H1 (cell line): ENCODE measurements at places on chromosomes 6 and 20. TPM values are rescaled to one million over a fixed set of nuclear protein-coding genes. Genes with fewer than 3 reads are reported as not detected.

Gene BPIFA2
- not detected in 2 replicates for polyA plus RNA-seq

DNA sequence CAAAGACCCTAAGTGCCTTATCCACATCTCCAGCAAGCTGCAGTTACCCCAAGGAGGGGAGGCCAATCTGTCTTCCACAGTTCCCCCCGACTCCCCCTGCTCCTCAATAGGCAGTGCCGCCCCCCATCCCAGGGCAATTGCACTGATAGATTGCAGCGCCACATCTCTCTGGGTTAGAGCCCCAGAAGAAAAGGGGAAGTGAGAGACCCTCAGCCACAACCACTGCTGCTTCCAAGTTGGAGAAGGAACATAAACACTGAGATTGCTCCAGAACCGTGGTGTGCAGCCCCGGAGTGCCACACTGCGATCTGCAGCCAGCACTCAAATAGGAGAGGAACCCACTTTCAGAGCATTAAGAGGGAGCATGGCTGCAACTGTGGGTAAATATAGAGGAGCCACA, 101.5 kb downstream of the RWDD2A start:
- no peak for DNase-seq

DNA sequence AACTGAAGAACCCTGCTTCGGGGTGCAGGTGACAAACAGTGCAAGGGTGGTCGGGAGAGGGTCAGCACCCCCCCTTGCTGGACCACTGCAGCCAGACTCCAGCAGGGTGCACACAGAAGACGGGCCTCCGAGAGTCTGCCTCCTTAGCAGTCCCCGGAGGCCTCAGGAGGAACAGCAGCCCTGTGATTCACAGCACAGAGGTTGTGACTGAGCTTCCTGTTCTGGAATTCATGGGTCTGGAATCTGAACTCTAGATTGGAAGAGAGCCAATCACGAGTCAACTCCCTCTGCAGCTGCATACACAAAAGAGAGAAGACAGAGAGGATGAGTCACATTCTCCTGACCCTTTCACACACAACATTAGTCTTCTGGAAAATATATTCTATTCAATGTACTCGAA, 249.0 kb upstream of the OPRM1 start:
- DNase-seq: no peak

GRCh38 chr6:47741807-47742206, 40.0 kb upstream of the OPN5 start:
- no peak for DNase-seq

DNA sequence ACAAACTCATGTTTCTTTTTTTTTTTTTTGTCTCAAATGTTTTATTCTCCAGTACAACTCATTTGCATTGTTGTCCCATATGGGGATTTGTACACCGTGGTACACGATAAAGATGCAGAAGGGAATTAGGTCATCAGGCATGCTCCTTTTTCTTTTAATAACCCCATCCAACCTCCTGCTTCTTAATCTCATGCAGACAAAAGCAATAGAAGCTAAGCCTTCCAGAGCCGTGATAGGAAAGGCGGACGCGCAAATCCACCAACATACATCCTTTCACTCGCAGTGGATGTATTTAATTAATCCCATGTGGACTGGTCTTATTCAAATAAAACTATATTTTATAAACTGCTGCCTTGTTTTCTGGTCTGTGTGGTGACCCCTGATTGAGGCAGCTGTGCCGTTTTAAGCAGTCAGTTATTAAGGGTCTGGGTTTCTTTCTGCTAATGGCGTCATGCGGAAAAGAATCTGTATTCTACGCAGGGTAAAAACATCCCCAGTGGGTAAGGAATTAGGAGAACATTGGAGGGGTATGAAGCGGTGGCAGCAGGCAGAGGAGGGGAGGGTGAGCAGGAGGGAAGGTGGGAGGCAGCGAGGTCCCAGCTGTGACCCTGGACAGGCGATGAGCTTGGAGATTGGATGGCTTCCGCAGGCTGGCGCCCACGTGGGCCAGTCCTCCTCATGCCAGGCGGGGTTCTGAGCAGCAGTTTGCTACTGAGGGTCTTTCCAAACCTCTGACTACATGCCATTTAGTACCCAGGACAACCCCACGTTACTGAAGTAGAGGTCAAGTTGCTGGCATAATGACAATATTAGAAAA, 172.8 kb downstream of the LINC00237 start:
- no peak for DNase-seq

GRCh38 chr6:40957616-40958492, 81.2 kb downstream of the UNC5CL start:
- DNase-seq: no peak

DNA sequence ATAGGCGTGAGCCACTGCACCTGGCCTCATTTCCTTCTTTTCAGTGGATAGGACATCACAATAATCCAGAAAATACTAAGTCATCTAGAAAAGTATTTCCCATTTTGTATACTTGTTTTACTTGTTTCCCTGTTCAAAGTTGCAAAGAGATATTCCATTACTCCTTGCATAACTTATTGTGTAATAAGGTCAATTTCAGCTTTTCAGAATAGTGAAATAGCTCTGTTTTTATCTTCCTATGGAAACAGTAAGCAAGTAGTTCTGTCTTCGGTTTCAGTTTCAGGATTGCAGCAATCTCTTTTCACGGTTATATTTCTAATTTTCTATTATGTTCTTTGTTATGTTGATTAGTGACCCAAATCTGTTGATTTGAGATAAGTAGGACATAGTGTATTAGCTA, 6.0 kb downstream of the STX11 start:
- no peak for DNase-seq

Gene SLC17A4
- polyA plus RNA-seq: not detected in 2 replicates

DNA sequence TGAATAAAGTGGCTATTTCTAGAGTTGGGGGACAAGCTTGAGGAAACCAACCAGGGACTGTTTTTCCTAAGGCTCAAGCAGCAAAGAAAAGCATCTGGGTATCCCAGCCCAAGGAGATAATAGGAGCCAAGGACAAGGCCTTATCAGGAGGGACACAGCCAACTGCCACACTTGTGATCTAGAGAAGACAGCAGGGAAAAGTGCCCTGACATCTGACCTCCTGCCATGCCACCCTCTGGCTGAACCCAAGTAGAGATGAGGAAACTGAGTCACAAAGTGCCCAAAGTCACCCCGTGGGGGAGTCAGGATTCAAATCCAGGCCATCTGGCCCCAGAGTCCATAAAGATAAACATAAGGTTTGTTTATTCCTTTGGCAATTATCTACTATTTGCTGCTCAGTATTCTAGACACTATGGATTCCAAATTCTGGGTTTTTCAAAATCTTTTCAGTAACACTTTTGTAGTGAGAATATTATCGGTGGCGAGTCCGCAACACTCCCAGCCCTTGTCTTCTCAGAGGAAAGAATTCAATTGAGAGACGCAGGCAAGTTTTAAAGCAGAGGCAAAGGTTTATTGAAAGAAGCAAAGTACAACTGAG, 3.5 kb upstream of the LBP start:
- DNase-seq: no peak

Gene DPPA5
- polyA plus RNA-seq: 2.9 and 6.6 TPM in 2 replicates

Gene HMGCLL1
- 0.06 TPM in 1 of 2 replicates, not detected in the other for polyA plus RNA-seq

DNA sequence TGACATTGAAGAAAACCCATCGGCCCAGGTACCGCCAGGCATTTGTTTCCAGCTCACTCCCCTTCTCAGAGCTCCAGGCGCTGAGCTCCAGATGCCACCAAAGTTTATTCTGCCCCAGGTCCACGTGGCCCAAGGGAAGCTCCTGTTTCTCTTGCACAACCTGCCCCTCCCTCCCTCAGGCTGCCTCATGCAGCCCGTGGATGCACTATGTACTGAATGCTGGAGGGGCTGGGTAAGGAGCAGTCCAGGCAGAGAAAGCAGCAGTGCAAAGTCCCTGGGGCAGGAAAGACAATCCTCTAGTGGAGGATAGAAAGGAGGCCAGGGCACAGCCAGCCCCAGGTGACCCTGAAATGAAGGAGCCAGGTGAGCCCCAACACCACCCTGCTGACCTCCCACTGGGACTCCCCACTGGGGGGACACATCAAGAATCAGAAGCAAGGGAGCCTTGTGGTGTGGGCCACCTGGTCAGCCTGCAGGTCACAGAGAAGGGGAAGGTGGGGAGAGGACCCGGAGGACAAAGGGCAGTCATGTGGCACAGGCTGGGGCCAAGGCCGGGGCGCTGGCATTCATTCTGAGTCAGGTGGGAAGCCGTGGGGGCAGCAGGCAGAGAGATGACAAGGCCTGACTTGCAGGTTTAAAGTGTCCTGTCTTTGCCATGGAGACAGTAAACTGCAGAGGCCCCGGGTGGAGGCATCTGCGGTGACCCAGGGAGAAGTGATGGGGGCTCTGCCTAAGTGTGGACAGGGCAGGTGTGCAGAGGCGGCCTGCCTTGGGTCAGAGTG, 230.1 kb downstream of the PREX1 start:
- no peak for DNase-seq

- DNase-seq: peak; percentile 61
Observed at GRCh38 chr20:58374027-58374850, 14.8 kb upstream of the VAPB start.

Gene BLTP3A
- 8.5 and 11.1 TPM in 2 replicates for polyA plus RNA-seq

DNA sequence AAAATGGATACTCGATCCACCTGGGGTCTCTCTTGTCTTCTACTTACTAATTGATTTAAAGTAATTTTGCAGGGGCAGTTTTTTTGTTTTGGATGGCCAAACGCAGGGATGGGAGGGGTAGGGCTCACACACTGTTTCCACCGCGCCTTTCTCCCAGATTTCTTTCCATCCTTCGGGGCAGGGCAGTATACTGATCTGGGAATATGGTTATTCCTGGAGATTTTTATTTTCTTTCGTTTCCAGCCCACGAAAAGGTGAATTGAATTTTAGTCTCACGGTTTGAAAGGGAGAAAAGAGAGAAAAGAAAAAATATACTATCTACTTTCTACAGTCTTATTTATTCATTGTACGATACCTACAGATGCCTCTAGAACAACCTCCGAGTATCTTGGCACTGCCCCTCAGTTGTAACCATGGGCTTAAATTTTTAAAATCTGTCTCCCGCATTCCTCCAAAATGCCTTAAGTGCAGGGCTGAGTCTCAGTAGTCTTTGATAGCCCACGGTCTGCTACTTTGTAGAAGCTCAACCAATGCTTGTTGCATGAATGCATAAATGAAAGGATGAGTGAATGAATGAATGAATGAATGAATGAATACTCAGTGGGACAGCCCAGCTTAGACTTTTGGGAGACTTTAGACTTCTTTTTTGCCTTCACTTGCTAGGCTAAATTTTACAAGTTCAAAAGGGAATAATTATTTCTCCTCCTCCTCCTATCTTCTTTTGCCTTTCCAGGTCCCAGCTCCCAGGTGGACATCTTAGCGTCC, 18.1 kb upstream of the TRIM27 start:
- peak; percentile 49 for DNase-seq

Gene FLRT3
- polyA plus RNA-seq: 0.25 and 0.41 TPM in 2 replicates

DNA sequence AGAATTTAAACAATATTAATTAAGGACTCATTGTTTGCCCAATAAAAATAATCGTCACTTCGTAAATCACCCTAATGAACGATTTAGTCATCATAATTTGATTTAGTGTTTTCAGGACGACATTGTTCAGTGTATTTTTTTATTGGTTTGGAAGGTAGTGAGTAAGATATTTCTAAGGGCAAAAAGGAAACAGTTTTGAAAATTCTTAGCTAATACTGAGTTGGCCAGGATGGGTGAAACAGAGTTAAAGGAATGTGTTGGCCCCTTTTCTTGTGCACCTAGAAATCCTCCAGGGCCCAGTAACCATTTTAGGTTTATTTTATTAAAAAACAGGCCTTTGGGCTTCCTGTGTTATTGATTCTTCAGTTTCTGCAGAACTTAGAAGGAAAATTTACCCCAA, 25.3 kb downstream of the ANKS1A start:
- DNase-seq: no peak

DNA sequence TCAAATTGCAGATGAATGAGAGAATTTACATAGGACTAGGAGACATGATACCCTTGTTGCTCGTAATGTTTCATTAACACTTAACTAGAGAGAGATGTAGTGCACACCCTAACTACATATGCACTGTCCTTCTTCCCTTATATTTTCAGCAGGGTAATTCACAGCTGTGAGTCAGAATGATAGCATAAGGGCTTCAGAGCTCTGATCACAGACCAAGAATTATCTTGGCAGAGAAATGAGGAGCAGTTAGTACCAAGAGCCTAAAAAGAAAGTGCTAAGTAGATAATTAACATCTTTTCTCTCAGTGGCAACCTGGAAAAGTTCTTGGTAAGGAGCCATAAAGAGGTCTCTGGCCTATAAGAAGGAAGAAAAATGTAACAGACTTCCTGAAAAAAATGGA, 35.8 kb downstream of the GRIK2 start:
- no peak for DNase-seq

DNA sequence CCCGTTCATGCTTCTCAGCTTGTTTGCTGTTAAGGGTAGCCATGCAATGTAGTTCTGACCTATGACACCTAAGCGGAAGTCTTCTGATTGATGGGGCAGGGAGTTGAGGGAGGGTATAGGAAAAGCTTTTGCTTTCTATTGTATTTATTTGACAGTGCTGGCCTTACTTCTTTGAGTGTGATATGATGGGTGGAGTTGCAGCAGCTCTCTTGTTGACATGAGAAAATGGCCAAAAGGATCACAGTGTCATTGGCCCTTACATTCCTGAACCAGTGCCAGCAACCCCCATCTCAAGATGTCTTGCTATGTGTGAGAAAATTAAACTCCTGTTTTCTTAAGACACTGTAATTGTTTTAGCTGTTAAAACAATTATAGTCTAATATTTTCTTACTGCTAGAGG, 117.5 kb downstream of the SAMD5 start:
- DNase-seq: no peak

DNA sequence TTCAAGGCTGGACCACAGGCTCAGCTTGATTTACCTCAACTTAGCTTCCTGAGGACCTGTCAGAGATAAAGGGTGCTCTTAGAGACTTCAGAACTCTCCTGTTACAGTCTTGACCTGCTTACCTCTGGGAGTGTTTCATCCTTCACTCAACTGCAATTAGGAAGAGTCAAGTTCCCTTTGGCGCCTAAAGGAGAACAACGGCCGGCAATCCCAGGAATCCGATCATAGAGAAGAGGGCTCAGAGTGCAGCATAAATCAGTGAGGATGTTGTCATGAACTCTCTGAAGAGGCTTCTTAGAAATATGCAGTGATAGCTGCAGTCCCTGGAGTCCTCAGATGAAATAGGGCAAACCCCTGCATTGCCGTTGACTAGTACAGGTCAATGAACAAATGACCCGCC, 36.4 kb downstream of the LYRM2 start:
- no peak for DNase-seq

DNA sequence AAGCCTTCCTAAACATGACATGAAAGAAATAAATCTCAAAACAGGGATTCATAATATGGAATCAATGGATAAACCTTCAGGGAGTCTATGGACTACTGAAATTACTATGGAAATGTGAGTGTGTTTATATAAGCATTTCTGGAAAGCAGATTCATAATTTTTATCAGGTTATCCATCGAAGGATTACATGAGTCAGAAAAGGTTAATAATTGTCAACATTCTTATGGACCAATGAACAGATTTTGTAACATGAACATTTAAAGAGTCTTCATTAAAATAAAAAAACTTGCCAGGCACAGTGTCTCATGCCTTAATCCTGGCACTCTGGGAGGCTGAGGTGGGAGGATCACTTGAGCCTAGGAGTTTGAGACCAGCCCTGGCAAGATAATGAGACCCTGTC, 84.8 kb downstream of the AHI1 start:
- no peak for DNase-seq

Gene RNF144B
- 1.1 and 1.8 TPM in 2 replicates for polyA plus RNA-seq
